ELF-1 (cell line): ENCODE measurements at places on chromosomes 3 and 15.

- DNase-seq = no peak
Measured at GRCh38 chr3:141240687-141241615, 9.3 kb downstream of the PXYLP1 start.

GRCh38 chr15:65101411-65101890 lies 13.5 kb downstream of the UBAP1L start:
- peak; percentile 84 for DNase-seq

DNA sequence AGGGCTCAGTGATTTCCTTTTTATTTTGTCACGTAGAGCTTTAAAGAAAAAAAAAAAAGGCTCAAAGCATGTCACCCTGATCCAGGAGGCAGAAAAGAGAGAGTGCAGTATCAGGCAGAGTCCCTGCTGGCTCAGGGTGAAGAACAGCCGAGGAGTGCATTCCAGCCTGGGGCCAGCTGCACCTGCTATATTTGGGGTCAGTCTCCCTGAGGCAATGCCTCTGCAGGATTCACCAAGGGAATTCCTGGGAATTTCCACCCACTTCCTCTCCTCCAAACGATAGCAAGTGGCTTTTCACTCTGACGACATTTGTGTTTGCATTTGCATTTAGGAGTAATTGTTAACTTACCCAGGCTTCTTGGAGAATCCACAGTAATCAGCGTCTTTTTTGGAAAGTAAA lies 202.9 kb upstream of the CTNNB1 start:
- DNase-seq = peak; percentile 87

- DNase-seq = peak; percentile 68
Measured at GRCh38 chr3:71063773-71064290, 519.7 kb downstream of the FOXP1 start.

DNA sequence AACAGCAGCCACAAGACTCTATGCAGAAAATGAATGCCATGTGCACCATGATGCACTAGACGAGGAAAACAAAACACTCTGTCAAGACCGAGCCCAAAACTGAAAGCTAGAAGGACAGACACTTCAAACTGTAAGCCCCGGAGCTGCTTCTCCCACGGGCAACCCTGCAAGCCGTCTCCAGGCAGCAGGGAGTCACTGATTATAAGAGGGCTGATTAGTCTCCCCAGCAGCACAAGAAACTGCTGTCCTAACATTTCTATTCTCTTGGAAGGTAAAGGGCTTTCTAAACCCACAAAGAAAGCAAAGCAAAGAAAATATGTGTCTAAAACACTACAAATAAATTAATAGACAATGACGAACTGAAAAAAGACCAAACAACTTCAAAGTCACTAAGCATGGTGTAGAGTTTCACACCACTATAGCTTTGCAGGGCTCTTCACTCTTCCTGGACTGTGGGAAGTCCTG lies 15.5 kb downstream of the TBC1D2B start:
- no peak for DNase-seq

- DNase-seq = no peak
Measured at GRCh38 chr3:170144437-170144843, 37.1 kb downstream of the PHC3 start.

DNA sequence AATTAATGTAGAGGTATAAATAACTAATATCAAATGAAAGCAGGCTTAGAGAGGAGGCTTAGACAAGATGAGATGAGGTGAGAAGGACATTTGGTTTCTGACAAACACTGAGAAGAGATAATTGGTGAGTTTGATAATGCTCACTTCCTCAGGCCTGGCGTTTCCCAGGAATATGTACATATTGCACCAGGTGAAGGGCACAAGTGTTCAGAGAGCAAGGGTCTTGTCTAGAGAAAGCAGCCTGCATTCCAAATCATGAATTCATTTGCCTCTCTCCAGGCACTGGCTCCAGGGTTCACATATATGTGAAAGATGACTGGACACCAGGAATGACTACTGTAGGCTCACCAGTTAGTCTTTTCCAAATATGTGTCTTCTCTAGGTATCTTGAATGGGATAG lies 48.0 kb upstream of the LPP start:
- no peak for DNase-seq

DNA sequence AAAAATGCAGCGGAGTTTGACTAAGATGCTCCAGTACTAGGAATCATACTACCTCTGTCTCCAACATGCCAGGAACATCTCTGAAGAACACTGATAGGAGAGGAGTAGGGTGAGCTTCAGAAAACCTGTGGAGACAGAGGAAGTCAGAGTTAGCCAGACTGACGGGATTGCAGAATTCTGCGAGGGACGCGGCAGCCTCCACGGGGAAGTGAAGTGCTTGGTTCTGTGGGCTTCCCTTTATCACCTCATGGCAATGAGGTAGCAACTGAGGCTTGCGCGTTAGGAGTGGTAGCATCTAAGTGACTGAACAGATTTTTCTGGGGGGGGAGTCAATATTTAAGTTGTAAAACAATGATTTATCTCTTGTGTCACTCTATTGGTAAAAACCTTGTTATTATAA lies 226.3 kb downstream of the MCTP2 start:
- DNase-seq = no peak

DNA sequence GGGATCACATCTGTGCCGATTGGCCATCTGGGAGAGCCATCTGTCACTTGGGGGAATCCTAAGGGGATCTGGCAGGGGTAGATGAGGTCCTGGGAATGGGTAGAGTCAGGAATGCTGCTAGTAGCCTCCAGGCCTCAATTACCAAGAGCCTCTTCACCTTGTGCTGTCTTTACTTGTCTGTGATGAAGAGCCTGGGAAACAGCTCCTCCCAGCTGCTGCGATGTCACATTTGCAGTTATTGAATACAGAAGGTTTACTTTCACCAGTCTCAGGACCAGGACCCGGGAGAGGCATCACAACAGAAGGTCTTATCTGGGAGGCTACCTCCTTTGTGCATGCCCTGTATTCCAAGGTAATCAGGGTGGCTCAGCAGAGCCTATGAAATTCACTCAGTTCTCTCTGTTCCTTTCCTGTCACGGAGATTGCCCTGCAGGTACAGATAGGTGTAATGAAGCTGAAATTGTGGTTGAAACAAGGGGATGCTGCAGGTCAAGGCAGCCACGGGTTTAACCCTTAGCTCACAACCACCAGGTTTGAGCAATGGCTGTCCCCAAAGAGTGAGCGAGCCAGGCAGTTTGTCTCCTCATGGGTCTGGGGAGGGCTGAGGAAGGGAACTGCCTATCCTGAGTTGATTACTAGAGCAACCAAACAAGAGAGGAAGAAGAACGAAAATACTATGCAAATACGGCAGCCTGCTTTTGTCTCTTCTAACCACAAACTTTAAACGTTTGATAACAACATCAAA lies 298.9 kb upstream of the RORA start:
- DNase-seq = peak; percentile 78

- DNase-seq = peak; percentile 51
Measured at GRCh38 chr3:186722457-186722856, 5.3 kb downstream of the KNG1 start.

- no peak for DNase-seq
Measured at GRCh38 chr15:58701376-58701775, 48.1 kb downstream of the ADAM10 start.

DNA sequence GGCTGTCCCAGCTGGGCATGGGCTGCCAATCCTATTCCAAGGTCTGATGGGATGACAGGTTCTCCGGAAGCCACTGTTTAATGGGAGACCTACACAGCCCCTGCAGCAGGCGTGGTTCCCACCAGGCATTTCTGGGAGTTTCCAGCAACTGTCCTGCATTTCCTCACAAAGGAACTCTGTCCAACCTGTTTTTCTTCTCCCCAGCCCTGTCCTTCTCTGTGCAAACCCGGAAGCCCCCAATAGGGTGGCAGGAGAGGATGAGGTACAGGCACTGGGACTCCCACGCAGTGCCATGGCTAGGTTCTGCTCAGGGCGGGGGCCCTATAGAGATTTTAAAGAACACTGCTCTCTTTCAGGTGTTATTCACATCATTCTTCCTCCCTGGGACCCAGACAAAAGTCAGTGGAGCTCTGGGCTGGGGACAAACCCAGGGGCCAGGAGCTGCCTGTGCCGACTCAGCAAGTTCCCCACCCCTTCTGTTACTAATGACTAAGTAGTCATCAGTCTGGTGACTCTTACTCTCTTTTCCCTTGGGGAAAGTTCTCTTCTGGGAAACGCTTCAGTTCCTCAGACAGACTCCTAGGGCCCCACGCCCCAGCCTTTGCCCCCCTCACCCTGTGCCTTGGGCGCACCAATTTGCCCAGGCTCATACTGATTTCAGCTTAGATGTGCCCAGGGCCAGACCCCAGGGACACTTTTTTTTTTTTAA lies 97.7 kb downstream of the CD47 start:
- peak; percentile 88 for DNase-seq

- DNase-seq = peak; percentile 30
Measured at GRCh38 chr15:29889542-29890329, 67.5 kb upstream of the TJP1 start.

- no peak for DNase-seq
Measured at GRCh38 chr3:195151866-195152541, 119.0 kb downstream of the XXYLT1 start.

- DNase-seq = no peak
Measured at GRCh38 chr3:24351779-24352469, 142.7 kb downstream of the THRB start.
